Mesothelial cell of epicardium (in vitro differentiated cells): ENCODE measurements at places on chromosomes 13 and 19. TPM values are rescaled to one million over a fixed set of nuclear protein-coding genes. Genes with fewer than 3 reads are reported as not detected.

DNA sequence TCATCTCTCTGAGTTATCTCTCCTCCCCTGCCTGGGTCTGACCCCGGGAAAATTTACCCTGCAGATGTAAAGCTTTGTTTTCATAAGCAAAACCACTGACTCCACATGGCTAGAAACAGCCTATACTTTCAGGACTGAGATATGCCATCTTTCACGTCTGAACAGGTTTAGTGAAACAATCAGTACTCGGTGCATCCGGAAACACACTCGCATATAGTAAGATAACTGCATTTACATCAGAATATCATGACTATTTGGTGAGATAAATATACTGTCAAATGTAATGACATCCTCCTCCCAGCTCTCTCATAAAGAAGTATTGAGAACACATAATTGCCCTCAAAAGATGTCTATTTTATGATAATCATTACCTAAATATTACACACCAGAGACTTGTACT is 172.8 kb downstream of the EFNB2 start:
- no peak for DNase-seq
- peaks cover 7% of the 10 kb centered on the region for H3K36me3 ChIP-seq
- H3K27me3 ChIP-seq: no peaks in the 10 kb centered on the region
- no peak overlapping the region for H3K4me3 ChIP-seq
- no peak overlapping the region for H3K27ac ChIP-seq
- H3K4me1 ChIP-seq: peaks cover 5% of the 10 kb centered on the region

- H3K4me1 ChIP-seq: peaks cover 2% of the 10 kb centered on the region
- no peaks in the 10 kb centered on the region for H3K27me3 ChIP-seq
- DNase-seq: no peak
Measured at GRCh38 chr13:95708391-95708774, 31.4 kb downstream of the DNAJC3 start.

- peak within 1 kb of the TSS; percentile 68 for H3K4me3 ChIP-seq
- H3K4me1 ChIP-seq: peaks cover 19% of the 10 kb centered on the region
Measured at GRCh38 chr19:46471116-46471733, at the start of gene PNMA8A. Gene PNMA8A (minus strand): TSS chr19:46471563. CDS start chr19:46471035, 528 bp downstream.

DNA sequence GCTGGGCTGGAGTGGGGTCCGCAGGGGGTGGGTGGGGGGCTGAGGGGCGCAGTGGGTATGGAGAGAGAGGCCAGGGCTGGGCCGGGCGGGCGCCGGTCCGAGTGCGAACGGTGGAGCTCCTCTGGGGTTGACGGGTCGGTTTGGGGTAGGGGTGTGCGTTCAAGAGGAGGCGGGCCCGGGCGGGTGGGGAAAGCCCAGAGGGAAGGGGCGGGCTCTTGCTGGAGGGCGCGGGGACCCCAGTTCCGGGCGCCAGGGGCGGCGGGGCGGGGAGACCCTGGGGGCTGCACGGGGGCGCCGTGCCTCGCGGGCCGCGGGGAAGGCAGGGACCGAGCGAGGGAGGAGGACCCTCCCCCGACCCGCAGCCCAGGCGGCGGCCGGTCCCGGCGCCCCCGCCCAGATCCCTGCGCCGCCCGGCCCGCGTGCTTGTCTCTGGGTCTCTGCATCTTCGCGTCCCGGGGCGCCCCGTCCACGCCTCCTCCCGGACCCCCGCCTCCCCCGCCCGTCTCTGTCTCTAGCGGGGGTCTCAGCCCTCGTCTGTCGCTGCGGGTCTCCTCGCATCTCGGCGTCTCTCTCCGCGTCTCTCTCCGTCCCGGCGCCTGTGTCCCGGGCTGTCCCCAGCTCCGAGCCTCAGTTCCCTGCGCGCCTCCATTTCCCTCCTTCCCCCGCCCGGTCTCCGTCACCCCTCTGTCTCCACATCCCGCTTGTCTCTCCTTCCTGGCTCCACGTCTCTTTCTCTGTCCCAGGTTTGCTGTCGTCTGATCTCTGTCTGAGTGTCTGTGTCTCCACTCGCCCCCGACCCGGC is 8.3 kb upstream of the SHISA7 start:
- H3K4me3 ChIP-seq: peak overlapping the region; percentile 60
- DNase-seq: no peak
- H3K27me3 ChIP-seq: peaks cover 35% of the 10 kb centered on the region
- H3K36me3 ChIP-seq: peaks cover 3% of the 10 kb centered on the region
- peaks cover 7% of the 10 kb centered on the region for H3K4me1 ChIP-seq

DNA sequence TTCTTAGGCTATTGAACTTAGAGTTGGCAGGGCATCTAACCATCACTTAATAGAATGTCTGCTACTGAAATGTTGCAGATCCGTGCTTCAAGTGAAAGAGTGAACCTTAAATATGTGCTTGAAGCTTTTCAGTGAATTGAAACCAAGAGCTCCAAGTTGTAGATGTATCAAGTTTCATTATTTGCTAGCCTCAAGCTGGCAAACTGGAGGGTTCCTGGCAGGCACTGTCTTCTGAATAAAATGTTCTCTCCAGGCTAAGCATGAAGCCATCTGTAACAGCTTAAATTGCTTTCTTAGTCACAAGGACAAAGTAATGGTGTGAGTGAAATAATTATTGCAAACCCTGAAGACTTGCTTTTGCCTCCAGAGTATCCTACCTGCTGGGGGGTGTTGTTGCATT is 415.0 kb upstream of the SPRY2 start:
- H3K27ac ChIP-seq: no peak overlapping the region
- no peaks in the 10 kb centered on the region for H3K36me3 ChIP-seq
- H3K4me3 ChIP-seq: no peak overlapping the region
- peaks cover 18% of the 10 kb centered on the region for H3K4me1 ChIP-seq
- no peak for DNase-seq
- H3K27me3 ChIP-seq: no peaks in the 10 kb centered on the region

DNA sequence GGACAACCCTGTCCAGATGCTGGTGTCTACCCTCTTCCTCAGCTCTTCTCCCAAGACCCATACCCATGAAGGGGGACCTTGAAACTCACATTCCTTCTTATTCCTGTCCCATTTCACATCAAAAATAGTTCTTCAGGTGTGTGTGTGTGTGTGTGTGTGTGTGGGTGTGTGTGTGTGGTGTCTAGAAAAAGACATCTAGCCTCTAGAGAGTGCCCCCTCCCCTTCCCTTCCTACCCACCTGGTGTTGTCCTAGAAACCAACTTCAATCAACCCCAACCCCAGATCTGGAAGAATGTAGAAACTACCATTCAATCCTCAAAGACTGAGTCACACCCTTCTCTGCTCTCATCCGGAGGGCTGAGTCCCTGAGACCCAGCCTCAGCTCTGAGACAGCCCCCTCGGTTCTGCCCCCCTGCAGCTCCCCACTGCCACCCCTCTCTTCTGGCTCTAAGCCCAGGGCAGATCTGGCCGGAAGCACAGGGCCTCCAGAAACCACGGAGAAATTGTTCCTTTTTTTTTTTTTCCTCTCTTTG is 3.5 kb downstream of the KCNN4 start:
- H3K27ac ChIP-seq: peak overlapping the region; percentile 87
- H3K36me3 ChIP-seq: no peaks in the 10 kb centered on the region
- H3K4me1 ChIP-seq: peaks cover 62% of the 10 kb centered on the region
- DNase-seq: peak; percentile 53
- no peaks in the 10 kb centered on the region for H3K27me3 ChIP-seq
- no peak overlapping the region for H3K4me3 ChIP-seq

GRCh38 chr19:19342086-19343015 is 21.7 kb downstream of the MAU2 start:
- no peak overlapping the region for H3K4me3 ChIP-seq
- H3K4me1 ChIP-seq: no peaks in the 10 kb centered on the region
- H3K36me3 ChIP-seq: peaks cover 26% of the 10 kb centered on the region
- H3K27ac ChIP-seq: no peak overlapping the region
- DNase-seq: peak; percentile 43

DNA sequence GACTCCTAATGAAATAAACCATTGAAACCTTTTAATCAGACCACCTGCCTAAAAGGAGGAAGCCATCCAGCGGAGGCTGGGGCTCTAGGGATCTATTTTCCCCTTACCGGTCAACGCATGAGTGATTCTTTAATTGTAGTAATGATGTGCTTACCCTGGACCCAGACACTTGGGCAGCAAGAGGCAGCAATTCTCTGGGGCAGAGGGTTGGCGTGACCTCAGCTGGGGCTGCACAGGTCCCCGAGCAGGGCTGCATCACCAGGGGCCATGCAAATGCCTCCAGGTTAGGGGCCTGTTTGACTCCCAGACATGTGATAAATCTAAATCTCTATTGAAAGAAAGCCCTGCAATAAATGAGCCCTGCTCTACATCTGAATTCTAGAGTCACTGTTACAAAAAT is 194.2 kb upstream of the TSHZ3 start:
- H3K36me3 ChIP-seq: no peaks in the 10 kb centered on the region
- DNase-seq: no peak
- H3K27ac ChIP-seq: no peak overlapping the region
- H3K4me3 ChIP-seq: no peak overlapping the region
- H3K27me3 ChIP-seq: peaks cover 45% of the 10 kb centered on the region
- H3K4me1 ChIP-seq: peaks cover 8% of the 10 kb centered on the region

- H3K27me3 ChIP-seq: no peaks in the 10 kb centered on the region
- no peak overlapping the region for H3K4me3 ChIP-seq
- no peak for DNase-seq
Measured at GRCh38 chr19:42239544-42240220, 2.7 kb downstream of the GSK3A start.

GRCh38 chr13:103703246-103703645 is 637.0 kb upstream of the SLC10A2 start:
- H3K27ac ChIP-seq: no peak overlapping the region
- H3K36me3 ChIP-seq: peaks cover 4% of the 10 kb centered on the region

- peak overlapping the region; percentile 53 for H3K4me3 ChIP-seq
- H3K4me1 ChIP-seq: no peaks in the 10 kb centered on the region
- no peak overlapping the region for H3K27ac ChIP-seq
- no peak for DNase-seq
Measured at GRCh38 chr13:29503041-29503837, 92.2 kb downstream of the SLC7A1 start.

DNA sequence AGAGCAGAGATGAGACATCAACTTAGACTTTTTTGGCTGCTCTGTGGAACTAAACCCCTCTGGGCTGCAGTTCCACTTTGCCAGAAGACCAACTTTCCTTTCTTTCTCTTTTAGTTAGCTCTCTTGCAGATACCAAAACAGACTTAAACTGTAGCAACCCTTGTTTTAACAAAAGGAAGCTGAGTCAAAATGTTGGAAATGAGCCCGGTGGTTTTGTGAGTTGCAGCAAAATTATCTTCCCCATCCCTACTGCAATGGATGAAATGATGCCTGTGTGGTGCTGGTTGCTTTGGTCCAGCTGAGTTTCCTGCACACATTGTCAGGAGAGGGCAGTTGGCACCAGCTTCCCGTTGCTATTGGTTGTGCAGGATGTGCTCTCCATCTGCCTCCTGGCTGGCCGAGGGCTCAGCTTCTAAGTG is 115.3 kb downstream of the LRCH1 start:
- peaks cover 44% of the 10 kb centered on the region for H3K4me1 ChIP-seq
- H3K27me3 ChIP-seq: no peaks in the 10 kb centered on the region
- peaks cover 20% of the 10 kb centered on the region for H3K36me3 ChIP-seq
- no peak for DNase-seq

DNA sequence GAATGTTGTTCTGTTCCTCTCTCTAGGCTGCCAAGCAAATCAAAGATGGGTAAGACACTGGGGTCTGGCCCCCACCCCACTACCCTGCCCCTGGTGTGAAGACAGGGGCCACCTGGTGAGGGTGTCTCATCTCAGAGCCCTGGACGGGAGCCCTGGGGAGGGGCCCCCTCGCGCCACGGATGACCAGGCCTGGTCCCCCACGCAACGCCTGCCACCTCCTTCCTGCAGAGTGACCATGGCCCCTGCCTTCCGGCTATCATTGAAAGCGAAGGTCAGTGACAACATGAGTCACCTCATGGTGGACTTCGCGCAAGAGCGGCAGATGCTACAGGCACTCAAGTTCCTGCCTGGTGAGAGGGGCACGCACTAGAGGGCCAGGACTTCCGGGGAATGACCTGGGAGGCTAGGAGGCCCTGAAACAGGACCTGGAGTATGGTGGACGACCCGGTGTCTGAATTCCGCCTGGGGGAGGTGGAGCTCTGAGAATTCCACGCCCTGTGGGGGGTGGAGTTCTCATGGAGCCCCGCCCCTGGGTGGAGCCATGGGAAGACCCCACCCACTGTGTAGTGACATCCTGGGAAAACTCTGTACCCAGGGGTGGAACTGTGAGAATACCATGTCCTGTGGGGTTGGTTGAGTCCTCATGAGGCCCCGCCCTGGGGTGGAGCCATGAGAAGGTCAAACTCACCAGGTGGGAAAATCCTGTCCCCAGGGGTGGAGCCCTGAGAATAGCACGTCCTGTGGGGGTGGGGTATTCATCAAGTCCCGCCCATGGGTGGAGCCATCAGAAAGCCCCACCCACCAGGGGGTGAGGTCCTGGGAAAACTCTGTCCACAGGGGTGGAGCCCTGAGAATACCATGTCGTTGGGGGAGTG is 6.1 kb downstream of the FSD1 start:
- no peak overlapping the region for H3K27ac ChIP-seq
- peaks cover 6% of the 10 kb centered on the region for H3K36me3 ChIP-seq
- H3K4me1 ChIP-seq: no peaks in the 10 kb centered on the region

DNA sequence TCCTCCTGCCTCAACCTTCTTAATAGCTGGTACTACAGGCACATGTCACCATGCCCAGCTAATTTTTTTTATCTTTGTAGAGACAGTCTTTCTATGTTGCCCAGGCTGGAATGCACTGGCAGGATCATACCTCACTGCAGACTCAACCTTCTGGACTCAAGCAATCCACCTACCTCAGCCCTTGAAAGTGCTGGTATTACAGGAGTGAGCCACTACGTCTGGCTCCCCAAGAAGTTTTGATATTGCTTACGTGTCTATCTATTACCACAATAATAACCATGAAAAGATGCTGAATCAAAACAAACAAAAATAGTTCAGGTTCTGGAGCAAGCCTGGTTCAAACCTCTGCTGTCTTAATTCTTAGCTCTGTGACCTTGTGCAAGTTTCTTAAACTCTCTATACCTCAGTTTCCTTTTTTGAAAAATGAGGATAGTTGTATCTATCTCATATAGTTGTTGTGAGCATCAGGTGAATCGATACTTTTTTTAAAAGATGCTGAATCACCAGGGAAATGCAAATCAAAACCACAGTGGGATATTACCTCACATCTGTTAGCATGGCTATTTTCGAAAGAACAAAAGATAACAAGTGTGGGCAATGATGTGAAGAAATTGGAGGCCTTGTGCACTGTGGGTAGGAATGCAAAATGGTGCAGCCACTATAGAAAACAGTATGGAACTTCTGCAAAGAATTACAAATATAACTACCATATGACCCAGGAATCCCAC is 19.0 kb upstream of the LEUTX start:
- H3K4me1 ChIP-seq: no peaks in the 10 kb centered on the region
- H3K36me3 ChIP-seq: no peaks in the 10 kb centered on the region
- H3K27ac ChIP-seq: no peak overlapping the region
- H3K4me3 ChIP-seq: no peak overlapping the region
- peaks cover 44% of the 10 kb centered on the region for H3K27me3 ChIP-seq

ZNF540 gene
- 0.98 to 1.3 TPM (median 1.2 TPM) in 3 replicates for total RNA-seq

CYP2A7 gene
- total RNA-seq: not detected in 3 replicates

BRME1 gene
- 6.3 to 7.2 TPM (median 7.0 TPM) in 3 replicates for total RNA-seq

SLITRK6 gene
- 14.7 to 16.9 TPM (median 16.0 TPM) in 3 replicates for total RNA-seq

KCNC3 gene
- total RNA-seq: 53.4 to 57.7 TPM (median 54.4 TPM) in 3 replicates

GADD45GIP1 gene
- 18.7 to 19.1 TPM (median 18.8 TPM) in 3 replicates for total RNA-seq

NUDT19 gene
- total RNA-seq: 13.3 to 14.2 TPM (median 14.0 TPM) in 3 replicates

MEDAG gene
- 7.5 to 7.9 TPM (median 7.7 TPM) in 3 replicates for total RNA-seq

KIR2DL1 gene
- not detected in 3 replicates for total RNA-seq

TBXA2R gene
- 0.38 to 1.0 TPM (median 0.47 TPM) in 3 replicates for total RNA-seq
